Muscle of back (tissue), 13 donors: ENCODE measurements at places on chromosomes 12 and 14.

GRCh38 chr12:31999692-32000091 is 40.5 kb downstream of the RESF1 start:
- no peak for DNase-seq

- no peak for DNase-seq
These were observed 120.7 kb upstream of the MED13L start for GRCh38 chr12:116398193-116398592.

- no peak for DNase-seq
These were observed 176.1 kb downstream of the APAF1 start for GRCh38 chr12:98821232-98821631.

GRCh38 chr12:120125792-120126634 is 9.5 kb upstream of the RAB35 start:
- no peak for DNase-seq

DNA sequence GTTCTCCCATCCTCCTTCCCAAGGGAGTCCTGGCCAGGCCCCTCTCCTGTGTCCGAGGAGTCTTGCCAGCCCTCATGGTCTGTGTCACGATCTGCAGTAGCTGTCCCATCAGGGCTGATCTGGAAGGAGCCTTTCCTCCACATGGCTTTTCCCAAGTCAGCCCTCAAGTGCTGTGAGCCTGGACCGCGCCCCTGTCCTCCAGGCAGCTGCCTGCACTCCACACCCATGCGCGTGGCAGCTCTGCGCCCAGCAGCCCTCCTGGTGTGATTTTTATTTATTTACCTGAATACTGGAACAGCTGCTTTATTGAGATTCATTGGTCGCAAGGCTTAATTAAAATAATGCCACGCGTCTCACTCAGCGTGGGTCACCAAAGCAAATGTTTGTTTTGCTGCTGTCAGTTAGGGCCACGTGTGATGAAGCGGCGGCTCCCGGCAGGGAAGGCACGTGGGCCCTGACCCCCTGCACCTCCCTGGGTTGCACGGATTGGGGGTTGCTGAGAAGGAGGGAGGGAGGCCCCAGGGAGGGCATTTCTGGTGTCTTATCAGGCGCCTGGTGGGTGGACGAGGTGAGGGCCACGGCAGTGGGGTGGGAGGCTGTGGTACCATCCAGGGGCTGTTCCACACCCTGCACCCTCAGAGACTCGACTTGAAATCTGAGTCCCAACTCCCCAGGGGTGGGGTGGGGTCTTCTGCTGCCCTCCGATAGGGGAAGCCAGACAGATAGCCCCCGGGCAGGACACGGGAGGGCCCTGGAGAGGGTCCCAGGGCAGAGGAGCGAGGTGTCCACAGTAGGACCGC is 206.3 kb upstream of the C14orf180 start:
- DNase-seq = no peak

DNA sequence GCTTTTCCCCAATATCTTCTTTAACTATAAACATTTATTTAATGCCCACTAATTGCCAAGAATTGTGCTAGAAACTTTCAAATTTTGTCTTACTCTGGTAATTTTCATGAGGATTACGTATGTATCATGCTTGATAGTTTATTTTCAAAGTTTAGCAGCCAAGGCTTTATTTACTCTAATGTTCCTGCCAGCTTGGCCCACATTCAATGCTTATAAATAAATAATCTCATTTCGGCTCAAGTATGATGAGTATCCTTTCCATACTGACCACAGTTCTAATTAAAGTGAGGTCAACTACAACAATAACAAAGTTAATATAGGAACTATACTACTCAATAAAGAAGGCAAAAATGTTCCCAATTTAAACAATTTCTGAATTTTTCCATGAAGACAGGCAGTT is 259.2 kb downstream of the MED13L start:
- no peak for DNase-seq
